Endothelial cell (in vitro differentiated cells): ENCODE measurements at places on chromosomes 16 and 17.

- DNase-seq = no peak
Observed at GRCh38 chr16:16092925-16093627, 130.2 kb downstream of the ABCC6 start.

GRCh38 chr16:53071748-53072301 is 17.0 kb downstream of the CHD9 start:
- DNase-seq = no peak

DNA sequence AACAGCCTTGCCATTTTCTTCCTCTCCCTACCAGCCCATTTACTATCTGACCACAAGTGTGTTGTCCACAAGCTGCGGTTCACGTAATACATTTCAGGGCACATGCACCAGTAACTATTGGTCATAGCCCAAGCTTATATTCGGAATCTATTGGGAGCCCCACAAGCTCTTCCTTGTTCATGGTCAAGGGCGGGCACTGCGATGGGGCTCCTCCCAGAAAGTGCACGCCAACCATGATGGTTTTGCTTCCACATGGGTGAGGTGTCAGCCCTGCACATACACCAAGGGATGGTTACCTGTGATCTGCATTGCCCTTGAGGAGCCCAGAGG is 12.1 kb downstream of the THRA start:
- no peak for DNase-seq

DNA sequence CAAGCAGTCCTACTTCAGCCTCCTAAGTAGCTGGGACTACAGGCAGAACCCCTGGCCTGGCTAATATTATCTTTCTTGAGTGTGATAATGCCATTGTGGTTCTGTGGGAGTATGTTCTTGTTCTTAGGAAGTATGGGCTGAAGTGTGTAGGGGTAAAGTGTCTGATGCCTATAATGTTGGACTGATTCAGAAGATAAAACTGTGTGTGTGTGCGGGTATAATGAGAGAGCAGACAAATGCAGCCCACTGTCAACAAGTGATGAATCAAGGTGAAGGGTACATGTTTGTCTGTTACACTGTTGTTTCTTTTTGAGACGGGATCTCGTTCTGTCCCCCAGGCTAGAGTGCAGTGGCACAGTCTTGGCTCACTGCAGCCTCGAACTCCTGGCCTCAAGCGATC is 127.5 kb downstream of the CLEC16A start:
- DNase-seq = no peak

GRCh38 chr17:8159459-8160223 is 3.1 kb downstream of the VAMP2 start:
- no peak for DNase-seq

DNA sequence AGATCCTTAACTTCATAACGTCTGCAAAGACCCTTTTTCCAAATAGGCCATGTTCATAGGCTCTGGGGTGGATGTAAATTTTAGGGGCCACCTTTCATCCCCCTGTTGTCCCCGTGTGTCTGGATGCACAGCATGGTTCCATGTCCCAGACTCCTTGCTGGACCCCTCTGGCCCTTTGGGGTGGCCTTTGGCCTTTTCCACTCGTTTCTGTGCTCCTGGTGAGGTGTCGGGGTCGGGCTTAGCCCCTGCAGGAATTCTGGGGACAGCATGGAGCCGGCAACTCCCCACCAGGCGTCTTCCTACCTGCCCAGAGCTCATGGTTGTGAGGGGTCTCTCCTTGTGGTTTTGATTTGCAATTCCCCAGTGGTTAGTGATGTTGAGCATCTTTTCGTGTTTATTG is 183.5 kb downstream of the SEC14L1 start:
- no peak for DNase-seq
